ENCODE measurements at places on chromosomes 3 and 15.

GRCh38 chr3:183688874-183689273 lies 8.7 kb upstream of the YEATS2 start:
- no peak for DNase-seq

- DNase-seq = no peak
Measured at GRCh38 chr3:144358191-144358590, 386.6 kb downstream of the DIPK2A start.

GRCh38 chr3:157868196-157868595 lies 238.0 kb downstream of the SHOX2 start:
- no peak for DNase-seq

DNA sequence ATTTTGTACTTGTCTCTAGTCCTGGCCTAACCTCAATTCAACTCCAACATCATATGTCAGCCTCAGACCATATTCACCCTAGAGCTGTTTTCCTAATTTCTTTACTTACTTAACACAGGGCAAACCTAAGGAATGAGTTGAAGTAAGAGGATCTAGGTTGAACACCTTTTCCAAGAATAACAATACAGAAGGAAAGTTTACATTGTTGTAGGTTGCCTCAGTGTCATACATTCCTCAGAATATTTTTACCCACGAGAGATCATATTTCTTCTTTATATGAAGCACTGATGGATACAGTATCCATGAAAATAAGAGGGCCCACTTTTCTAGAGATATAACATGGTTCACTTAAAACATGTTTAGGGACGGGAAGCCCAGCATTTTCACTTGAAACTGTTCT lies 369.5 kb downstream of the CNTN6 start:
- no peak for DNase-seq

- DNase-seq = no peak
Measured at GRCh38 chr3:73207946-73208440, 146.5 kb downstream of the EBLN2 start.

- no peak for DNase-seq
Measured at GRCh38 chr3:189099031-189099471, 72.7 kb upstream of the TPRG1 start.

DNA sequence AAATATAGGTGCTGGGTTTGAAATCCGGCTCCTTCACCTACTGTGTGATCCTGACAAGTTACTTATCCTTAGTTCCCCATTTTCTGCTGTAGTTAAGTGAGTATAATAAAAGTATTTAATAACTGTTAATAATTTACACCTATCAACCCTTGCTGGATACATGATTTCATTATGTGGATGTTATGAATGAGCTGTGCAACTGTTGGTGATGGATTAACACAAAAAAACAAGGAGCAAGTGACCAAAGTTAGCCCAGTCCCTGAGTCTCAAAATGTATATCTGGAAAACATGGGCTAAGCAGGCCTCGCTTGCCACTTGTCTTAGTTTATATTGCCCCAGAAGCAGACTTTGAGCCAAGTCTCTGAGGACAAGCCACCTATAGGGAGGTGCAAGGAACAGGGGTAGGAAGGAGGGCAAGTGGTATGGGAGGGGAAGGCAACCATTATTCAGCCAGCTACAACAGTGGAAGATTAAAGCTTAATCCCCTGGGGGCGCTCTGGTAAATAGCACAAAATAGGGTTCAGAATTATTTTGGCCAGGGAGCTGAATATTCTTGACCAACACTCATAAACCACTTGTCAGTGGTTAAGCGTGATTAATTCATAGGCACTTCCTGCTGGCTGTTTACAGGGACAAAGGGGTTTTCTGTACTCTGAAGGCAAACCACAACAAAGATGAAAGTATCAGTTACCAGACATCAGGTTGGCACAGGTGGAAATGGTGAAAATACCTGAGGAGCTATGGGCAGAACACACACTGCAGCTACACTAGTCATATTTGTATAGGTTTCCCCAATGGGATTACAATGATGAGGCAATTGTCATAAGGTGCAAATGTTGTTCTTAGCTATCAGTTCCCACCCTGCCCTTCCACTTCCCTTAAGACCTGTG lies 76.2 kb downstream of the TRIM42 start:
- no peak for DNase-seq

Measured in NCI-H1436 treated with DMSO at 0.1 percent for 48 hours (cell line).